ENCODE measurements at places on chromosomes 3 and 15. TPM values are rescaled to one million over a fixed set of nuclear protein-coding genes. Genes with fewer than 3 reads are reported as not detected.

DNA sequence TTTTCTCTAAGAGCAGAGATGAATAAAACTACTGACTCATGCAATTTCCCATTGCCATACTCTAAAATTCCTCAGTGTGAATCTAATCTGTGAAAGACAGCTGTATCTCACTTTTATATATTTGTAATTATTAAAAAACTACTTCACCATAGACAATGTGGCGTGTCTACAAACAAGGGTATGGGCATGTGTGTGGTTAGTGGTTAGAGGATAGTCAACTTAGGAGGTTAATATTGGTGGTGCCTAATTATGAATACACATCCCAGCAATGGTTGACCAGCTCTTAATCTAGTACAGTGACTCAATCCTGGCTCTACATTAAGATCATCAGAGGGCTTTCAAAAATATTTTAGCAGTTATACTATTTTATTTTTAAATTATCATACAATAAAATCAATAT is 94.5 kb downstream of the GOLIM4 start:
- DNase-seq = no peak

GRCh38 chr15:22989576-22990477 is 9.7 kb upstream of the CYFIP1 start:
- no peak for DNase-seq

DNA sequence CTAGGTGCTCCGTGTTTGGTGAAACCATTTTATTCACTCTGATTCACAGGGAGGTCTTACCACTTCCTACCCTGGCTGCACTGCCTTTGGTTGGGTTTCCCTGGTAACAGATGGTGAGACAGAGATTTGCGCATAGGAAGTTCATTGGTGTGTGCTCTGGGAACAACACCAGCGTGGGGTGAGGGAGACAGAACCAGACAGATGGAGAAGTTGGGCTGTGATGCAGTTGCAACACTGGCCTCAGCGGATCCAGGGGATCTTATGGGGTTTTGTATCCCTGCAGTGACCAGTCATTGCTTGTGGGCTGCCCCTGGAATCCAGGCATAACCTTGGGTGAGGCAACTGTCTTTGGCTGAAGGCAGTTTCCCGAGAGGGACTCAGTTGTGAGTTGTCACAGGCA is 12.5 kb upstream of the IL16 start:
- no peak for DNase-seq

GRCh38 chr3:152040319-152040718 is 166.9 kb downstream of the SUCNR1 start:
- no peak for DNase-seq

DNA sequence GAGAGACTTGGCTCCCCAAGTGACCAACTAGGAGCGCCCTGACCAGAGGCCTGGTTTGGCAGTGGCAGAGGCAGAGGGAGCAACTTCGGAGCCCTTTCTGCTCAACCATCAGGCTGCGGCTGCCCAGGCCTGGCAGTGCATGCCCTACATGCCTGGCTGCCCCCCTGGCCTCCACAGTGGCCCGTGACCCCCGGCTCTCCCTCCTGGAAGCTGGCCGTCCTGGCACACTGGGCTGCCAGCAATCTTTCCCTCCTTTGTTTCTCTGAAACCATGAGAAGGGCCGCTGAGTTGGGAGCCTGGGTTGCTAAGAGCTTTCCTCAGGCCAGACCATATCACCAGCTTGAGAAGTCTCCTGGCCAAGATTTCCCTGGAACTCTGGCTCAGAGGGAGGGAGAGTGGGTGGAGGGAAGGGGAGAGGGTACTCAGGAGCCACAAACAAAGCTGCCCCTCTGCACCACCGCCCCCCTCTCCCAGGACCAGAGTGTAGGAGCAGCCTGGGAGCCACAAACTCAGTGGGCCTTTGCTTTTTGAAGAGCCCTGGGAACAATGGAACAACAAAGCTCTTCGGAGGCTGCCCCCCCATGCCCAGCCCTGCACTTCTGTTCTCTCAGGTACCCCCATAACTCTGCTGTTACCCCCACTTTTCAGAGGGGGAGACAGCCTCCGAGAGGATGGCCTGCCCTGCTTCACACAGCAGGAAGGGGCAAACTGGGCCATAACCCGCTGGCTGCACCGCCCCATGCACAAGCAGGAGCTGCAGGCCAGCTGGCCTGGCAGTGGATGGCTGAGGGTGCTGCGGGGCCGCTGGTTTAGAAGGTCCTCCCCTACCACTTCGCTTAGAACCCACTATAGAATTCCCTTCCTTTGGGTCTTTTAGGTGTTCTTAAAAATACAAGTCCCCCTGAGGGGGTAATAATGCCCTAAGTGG is 11.3 kb downstream of the CORO2B start:
- no peak for DNase-seq

- DNase-seq = no peak
Measured at GRCh38 chr15:100341239-100341749, 481 bp downstream of the ADAMTS17 start.

- DNase-seq = no peak
Measured at GRCh38 chr15:51855612-51856011, 26.2 kb downstream of the TMOD3 start.

Gene C3orf49
- total RNA-seq = not detected

GRCh38 chr15:35007397-35007796 is 19.3 kb upstream of the ZNF770 start:
- no peak for DNase-seq

Data from PC-9 (cell line).